Activated naive CD8-positive, alpha-beta T cell treated with anti-CD3 and anti-CD28 coated beads, Interleukin-2, amount 10 ng/mL, durations not matched to agents 7 days and 5 days (primary cell): ENCODE measurements at places on chromosomes 7 and 10. TPM values are rescaled to one million over a fixed set of nuclear protein-coding genes. Genes with fewer than 3 reads are reported as not detected.

The ITGA8 gene
- not detected for total RNA-seq

The PCDH15 gene
- not detected for total RNA-seq

GRCh38 chr10:3588346-3588745 is 196.7 kb downstream of the KLF6 start:
- no peaks in the 10 kb centered on the region for H3K36me3 ChIP-seq
- H3K4me1 ChIP-seq, result no peaks in the 10 kb centered on the region
- peaks cover 22% of the 10 kb centered on the region for H3K27me3 ChIP-seq

DNA sequence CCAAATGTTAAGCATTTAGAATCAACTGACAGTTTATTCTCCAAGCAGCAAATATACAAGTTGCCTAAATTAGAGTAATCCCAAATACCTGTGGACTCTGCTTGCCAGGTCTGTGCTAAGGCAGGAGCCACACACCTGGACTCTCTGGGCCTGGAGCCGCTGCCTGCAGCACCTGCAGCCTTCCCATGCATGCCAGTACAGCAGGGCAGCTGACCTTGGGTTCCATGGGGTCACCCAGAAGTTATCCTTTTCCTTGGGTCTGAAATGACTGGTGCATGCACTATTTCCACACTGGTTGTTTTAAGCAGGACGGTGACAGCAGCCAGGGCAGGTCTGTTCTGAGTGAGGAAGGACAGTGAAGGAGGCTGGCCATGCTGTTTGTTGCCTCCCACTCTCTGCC is 573.2 kb downstream of the GLRX3 start:
- no peak overlapping the region for H3K27ac ChIP-seq
- no peaks in the 10 kb centered on the region for H3K36me3 ChIP-seq
- H3K27me3 ChIP-seq, result no peaks in the 10 kb centered on the region

DNA sequence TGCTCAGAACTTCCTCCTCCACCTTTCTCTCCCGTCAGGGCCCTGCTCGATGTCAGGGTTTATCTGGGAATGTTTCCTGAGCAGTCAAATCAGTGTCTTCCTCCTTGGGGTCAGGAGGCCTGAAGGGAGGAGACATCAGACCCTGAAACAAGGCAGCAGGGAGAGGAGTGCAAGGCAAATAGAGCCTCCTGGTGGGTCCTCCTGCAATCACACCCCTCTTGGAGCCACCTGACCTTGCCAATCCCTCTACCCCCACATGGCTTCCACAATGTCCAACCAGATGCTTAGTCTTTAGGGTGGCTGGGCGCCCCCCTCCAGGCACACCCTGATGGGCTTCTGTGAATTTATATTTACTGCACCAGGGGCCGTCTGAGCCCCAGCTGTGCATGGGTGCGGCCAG is 12.2 kb downstream of the GPR26 start:
- no peaks in the 10 kb centered on the region for H3K27me3 ChIP-seq
- no peaks in the 10 kb centered on the region for H3K36me3 ChIP-seq
- no peaks in the 10 kb centered on the region for H3K4me1 ChIP-seq
